ENCODE measurements at places on chromosomes 6 and 20.

DNA sequence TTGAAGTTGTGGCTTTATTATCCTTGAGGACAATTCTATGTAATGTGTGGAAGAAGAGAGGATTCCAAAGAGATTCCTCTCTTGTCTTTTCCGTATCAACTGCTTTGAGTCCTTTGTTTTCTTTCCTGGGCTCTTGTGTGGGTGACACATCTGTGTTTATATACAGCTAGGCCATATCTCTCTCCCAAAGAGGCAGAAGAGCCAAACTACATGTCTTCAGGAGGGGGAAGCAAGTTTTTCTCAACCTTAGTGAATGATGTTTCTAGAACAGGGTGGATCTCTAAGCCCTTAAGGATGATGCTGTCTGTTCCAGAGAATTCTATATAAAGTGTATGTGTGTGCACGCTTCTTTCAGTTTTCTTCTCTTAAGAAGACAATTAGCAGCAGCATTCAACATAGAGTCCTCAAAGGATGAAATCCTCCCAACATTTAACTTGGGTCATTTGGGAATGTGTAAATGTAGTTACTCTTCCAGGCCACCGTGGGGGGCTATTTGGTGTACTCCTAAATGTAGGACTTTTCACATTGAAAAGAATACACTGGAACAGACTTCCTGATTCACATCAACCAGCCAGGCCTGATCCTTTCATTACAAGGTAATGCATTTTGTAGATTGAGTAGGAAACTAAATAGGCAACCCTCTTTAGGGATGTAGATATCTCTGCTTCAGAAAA is 92.8 kb upstream of the EEF1E1 start:
- peak; percentile 52 for DNase-seq

DNA sequence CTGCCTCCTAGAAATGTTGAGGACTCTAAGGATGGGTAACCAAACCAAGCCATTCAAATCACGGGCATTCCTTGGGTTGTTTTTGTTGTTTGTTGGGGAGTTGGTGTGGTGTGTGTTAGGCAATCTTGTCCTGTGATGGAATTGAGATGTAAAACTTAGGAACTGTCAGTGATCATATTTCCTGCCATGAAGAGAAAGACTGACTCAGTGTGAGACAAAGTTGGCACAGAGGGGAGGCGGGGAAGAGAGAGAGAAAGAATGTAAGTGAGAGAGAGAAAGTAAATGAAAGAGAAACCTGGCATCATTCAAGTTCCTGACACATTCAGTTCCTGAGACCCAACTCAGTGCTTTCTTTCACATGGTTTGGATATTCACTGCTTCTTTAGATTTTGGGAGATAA is 21.6 kb upstream of the FBXO30 start:
- DNase-seq, result no peak

DNA sequence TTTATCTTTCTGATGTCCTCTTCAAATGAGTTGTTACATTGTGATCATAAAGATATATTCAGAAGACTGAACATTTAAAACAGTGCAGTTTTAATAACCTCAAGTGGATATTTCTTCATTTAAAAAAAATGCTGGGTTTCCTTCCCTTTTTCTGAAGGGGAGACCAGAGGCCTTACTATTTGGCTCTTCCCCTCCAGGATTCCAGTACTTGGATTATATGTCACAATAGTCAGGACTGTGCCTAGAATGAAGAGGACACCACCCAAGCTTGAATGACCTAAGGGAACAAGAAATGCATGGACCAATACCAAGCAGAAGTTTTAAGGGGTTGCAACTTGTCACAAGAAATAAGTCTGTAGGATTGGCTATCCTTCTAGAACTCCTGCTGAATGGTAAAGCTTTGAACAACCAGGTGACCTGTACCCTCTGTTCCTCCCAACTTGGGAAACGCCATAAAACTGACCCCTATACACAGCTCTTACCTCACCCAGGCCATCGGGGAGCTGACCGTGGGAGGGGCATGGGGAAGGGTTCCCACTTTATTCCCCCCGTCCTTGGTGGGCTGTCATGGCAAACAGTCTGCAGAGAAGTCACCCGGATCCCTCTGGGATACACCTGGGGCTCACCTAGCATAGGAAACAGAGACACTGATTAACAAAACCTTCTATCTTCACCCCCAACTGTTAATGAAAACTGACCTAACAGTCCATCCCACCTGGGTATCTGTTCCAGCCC is 2.0 kb downstream of the FRS3 start:
- DNase-seq, result no peak

DNA sequence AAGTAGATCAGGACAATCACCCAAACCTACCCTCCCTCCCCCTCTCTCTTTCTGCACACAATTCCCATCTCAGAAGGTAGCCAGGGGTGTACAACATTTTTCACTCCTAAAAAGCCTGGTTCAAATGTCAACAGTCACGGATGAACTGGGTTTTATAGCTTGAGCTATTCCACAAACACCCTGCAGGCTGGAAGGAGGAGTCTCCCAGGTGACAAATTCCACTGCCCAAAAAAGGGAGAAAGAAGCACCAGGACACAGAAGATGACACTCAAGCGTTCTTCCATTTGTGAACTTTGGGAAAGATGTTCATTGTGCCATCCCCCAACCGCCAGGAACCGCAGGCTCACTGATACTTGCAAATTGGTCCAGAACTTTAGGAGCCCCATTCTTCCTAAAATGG is 111.5 kb upstream of the NFATC2 start:
- no peak for DNase-seq

DNA sequence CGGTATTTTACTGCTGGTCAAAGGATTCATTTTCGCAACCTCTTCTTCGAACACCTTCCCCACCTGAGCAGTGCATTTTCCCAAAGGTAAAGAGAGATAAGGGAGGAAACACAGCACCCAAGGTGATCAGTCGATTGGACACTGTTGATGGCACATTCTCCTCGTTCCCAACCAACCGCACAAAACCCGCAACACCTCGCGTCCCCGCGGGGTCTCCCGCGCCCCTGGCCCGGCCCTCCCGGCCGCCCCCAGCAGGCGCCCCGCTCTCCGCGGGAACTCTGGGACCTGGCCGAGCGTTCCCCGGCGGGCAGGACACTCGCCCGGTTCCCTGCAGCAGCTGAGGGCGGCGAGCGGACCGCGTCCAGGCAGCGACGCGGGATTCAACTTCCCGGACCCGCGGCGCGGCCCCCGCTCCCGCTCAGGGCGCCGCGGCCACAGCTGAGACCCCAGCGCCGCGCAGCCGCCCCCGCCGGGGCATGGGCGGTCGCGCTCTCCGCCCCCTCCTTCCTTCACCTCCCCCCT is 506 bp downstream of the RGS17 start:
- DNase-seq, result peak; percentile 8

- DNase-seq, result no peak
These were observed 39.8 kb downstream of the HIVEP1 start for GRCh38 chr6:12051861-12052368.

DNA sequence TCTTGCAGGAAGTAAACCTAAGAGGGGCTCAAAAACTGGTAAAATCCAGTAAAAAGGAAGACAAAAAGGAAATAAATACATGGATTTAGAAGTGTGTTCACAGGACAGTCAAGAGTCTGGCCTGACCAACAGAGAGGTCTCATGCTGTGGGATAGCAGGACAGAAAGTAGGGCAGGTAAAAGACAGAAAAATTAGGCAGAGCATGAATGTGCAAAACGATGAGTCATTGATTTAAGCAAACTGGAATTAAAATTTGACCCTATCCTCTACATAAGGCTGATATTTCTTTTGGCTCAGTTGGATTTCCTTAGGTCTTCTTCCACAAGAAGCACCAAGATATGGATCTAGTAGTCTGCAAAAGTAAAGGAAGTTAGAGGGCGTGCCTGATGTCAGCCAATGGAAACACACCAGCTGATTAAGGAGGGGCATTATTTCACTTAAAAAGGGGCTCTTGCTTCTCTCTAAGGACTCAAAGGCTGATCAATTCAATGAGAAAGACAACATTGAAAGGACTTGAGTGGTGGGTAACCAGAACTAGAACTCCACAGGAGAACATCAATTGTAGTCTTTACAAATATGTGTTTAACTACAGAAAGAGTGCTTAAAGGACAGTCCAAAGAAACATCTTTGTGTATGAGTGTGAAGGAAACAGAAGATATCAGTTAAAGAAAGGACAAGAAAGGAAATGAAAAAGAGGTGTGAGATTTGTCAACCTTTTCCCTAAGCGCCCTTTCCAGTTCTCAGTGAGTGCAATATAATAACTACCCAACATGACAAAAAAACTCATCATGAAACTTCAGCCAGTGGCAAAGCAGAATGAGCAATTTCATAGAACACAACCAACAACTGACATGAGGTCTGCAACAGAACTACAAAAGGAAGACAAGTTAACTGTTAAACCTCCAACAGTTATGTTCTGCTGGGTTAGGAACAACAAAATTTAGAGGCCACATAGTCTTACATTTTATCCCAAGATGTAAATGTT is 19.4 kb upstream of the MYB start:
- DNase-seq, result no peak

- DNase-seq, result no peak
These were observed 12.4 kb downstream of the C20orf96 start for GRCh38 chr20:278181-278580.

DNA sequence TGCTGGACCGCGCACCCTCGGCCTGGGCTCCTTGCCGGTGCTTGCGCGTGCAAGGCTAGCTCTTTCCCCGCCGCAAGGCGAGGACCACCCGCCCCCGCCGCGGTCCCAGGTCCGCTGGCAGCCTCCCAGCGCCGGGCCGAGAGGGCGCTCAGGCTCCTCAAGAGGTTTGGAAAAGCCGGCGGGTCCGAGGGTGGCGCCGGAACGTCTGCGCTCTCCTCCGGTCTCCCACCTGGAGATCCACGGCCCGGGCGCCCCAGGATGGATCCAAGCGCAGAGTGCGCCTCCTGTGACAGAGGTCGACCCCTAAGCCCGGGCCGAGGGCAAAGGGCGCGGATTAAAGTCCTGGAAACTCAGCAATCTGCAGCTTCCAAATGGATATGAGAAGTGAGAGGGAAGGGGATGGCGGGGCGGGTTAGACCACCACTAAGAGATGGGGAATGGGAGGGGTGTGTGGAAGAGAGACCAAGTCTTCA is 575 bp upstream of the MICAL1 start:
- DNase-seq, result no peak

- no peak for DNase-seq
These were observed 90.8 kb upstream of the HDAC2 start for GRCh38 chr6:114061741-114062140.

DNA sequence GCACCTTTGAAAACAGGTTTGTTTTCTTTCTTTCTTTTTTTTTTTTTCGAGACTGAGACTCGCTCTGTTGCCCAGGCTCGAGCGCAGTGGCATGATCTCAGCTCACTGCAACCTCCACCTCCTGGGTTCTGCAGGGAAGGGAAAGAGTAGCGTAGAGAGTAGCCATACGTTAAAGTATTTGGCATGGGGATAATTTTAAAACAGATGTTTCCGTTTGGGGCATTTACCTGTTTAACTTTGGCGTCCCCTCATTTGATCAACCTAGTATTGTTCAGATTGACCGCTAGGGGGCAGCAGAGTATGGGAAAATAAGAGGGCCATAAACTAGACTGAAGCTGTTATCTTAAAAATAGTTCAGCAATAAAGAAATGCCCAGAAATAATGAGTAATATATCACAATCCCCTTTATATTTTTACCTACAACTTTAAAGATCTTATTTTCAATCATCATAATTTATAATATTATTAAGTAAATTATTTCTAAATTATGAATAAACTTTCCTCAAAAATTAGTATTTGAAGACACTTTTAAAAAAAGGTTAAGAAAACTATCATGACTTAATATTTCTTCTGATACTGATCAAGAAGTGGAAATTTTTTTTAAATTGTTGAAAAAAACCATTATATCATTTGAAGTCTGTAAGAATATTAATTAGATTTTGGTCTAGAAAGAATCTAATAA is 7.6 kb upstream of the TAAR9 start:
- peak; percentile 72 for DNase-seq

- no peak for DNase-seq
These were observed 598 bp downstream of the HLA-B start for GRCh38 chr6:31356216-31356945.

Data from Caco-2 (cell line).